ENCODE measurements at places on chromosomes 3 and 15.

- no peak for DNase-seq
Observed at GRCh38 chr3:181455276-181455675, 256.4 kb upstream of the SOX2 start.

GRCh38 chr3:12719984-12720898, 38.8 kb downstream of the TMEM40 start:
- peak; percentile 86 for DNase-seq

GRCh38 chr15:75723847-75724660, 11.4 kb upstream of the CSPG4 start:
- DNase-seq, result peak; percentile 92

DNA sequence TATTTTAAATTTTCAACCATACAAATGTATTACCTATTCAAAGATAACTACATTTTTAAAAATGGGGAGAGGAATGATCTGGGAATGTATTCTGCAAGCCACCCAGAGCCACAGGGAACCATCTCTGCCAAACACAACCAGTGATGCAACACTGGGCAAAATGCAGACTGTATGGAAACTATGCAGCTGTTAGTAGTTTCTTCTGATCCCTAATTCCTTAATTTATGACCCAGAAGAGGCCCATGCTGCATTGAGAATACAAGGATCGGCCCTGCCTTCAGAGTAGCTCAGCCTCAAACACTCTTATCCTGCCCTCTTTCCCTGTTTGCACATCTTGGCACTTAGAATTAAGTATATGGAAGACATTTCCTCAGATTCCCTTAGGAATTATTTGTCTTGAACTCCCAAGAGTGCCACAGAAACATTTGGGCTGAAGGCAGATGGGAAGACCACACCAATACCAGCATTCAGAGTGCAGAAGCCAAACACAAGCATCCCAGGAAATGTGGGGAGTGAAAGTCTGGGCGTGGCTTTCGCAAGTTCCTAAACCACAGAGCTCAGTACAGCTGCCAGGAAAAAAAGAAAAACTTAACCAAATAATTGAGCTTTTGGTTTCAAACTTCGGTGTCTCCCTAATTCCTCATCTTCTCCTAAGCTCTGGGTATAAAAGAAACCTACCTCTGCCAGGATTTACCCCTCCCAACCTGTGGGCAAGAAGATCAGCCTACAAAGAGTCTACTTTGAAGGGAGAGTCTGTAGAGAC, 5.3 kb downstream of the SNUPN start:
- DNase-seq, result peak; percentile 33

DNA sequence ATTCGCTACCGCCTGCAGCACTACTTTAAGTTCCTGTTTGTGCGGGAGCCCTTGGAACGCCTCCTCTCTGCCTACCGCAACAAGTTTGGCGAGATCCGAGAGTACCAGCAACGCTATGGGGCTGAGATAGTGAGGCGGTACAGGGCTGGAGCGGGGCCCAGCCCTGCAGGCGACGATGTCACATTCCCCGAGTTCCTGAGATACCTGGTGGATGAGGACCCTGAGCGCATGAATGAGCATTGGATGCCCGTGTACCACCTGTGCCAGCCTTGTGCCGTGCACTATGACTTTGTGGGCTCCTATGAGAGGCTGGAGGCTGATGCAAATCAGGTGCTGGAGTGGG, 995 bp downstream of the CHST14 start:
- DNase-seq, result peak; percentile 53

DNA sequence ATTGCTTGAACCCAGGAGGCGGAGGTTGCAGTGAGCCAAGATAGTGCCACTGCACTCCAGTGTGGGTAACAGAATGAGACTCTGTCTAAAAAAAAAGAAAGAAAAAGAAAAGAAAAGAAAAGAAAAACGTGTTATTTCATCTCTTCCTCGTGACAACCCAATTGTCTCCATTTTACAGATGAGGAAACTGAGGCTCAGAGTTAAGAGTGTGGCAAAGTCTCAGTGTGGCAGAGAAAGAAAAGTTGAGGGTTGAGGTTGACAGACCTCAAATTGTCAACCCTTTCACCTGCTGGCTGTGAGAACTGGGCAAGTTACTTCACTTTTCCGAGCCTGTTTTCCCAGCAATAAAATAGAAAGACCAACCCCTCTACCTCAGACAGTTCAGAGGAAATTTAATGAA, 59.6 kb downstream of the TM4SF4 start:
- DNase-seq, result no peak

DNA sequence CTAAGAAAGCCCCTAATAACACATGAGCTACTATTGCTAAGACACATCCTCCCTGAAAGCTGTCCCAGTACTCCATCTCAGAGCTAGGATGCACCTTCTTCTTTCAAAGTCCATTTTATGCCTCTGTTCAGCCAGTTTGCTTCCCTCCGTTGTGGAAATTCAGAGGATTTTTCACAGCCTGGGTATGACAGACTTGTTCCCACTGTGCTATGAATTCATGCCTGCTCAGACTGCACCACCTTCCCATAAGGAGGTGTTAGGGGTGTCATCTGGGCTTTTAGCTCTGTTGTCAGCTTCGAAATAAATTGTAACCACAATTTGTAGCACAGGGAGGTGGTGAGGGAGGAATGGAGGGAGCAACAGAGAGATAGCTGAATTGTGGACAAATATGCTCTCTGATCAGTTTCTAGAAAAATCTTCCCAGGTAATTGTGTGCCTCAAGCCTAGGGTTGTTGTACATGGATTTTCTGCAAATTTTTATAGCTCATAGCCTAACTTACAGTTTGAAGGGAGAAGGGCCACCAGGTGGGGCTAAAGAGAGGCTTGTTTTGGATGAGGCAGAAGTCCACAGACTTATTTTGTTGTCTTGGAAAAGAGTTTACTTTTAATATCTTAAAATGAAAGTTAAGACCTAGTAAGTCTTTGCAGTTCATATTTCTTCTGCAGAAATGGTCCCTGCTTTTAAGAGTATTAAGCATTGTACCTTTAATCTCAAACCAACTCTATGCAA, 462.0 kb downstream of the PDCD6IP start:
- DNase-seq, result peak; percentile 58

GRCh38 chr15:97963779-97964178, 3.3 kb downstream of the ARRDC4 start:
- peak; percentile 52 for DNase-seq

DNA sequence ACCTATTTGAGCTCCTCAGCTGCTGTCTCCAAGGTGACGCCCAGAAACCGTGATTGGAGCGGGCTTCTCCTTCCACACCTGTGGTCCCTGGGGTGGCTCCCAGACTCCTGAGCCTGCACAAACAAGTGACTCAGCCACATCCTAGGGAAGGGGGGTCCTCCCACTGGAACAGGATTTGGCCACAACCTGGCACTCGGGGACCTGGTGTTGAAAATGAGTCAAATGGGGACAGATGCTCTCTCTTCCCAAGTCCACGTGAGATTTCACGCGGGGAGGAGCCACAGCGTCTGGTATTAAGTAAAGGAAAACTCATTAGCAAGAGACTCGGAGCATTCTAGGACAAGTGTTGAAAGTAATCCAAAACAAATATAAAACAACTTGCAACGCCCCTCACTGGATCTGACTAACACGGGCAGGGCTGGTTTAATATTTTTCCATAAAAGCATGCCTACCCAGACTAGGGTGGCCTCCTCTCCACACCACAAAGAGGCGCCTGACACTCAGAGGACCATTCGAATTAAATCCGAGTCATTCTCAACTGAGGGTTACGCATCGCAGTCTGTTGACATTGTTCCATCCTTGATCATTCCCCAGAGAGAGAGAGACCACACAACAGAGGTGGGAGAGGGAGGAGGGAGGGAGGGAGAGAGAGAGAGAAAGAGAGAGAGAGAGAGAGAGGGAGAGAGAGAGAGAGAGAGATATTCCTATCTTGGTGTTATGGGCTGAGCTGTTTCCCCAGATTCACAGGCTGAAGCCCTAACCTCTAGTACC, 74.4 kb downstream of the MGLL start:
- peak; percentile 88 for DNase-seq

GRCh38 chr3:138124706-138125355, 7.4 kb downstream of the A4GNT start:
- peak; percentile 20 for DNase-seq

- DNase-seq, result no peak
Observed at GRCh38 chr3:79477242-79477641, 290.6 kb downstream of the ROBO1 start.
